ENCODE measurements at places on chromosomes 7 and 10.

- DNase-seq = no peak
These were observed 740.5 kb downstream of the REEP3 start for GRCh38 chr10:64261676-64262075.

GRCh38 chr7:133233142-133233541 is 19.7 kb upstream of the EXOC4 start:
- DNase-seq = no peak

DNA sequence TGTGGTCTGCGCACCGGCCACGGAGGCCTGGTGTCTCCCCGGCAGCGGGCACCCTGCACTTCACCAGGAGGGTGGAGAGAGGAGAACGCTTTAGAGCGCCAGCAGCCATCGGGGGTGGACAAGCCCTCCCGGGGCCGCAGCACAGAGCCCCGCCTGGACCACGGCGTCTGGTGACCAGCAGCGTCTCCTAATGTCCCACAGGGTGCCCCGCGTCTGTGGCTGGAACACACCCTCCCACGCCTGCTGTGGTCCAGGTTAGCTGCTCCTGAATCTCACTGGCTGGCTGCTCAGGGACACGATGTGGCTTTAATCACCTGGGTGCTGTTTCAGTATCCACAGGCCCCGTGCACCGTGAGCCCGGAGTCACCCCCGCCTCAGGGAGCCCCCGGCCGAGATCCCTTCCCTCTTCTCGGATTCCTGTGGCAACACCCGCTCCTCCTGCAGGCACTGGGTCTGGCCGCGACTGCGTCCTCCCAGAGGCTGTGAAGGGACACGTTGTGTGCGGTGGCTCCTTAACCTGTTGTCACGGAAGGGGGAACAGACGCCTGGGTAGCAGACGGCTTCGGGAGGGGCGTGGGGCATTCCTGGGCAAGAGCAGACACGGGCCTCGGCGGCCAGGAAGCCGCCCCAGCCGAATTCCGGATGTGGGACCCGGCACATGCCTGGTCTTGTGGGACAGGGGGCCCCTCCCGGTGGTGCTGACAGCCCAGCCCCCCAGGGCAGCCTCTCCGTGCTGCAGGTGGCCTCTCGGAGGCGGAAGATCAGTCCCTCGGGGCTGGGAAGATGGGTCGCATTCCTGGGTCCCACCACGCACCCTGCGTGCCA is 78.9 kb downstream of the FOXL3 start:
- no peak for DNase-seq

- DNase-seq = no peak
These were observed 76.6 kb downstream of the DNAJC1 start for GRCh38 chr10:21926949-21927348.

GRCh38 chr7:46257761-46258448 is 336.8 kb upstream of the IGFBP3 start:
- DNase-seq = no peak

DNA sequence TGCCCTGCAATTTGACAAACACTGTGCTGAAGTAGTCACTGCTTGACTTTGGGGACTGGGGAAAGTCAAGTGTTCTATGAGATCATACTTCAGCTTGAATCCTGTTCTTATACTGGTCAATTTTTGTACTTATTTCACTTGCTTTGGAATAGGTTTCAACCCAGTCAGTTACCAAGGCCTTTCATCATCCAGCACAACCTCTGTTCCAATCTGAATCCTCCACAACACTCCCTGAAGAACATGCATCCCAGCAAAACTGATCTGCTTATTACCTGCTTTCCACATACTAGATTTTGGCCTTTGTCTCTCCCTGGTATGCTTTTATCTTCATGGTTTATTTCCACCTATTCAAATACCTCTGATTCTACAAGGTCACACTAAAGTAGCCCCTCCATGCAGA is 29.5 kb downstream of the DPY19L1 start:
- DNase-seq = no peak

DNA sequence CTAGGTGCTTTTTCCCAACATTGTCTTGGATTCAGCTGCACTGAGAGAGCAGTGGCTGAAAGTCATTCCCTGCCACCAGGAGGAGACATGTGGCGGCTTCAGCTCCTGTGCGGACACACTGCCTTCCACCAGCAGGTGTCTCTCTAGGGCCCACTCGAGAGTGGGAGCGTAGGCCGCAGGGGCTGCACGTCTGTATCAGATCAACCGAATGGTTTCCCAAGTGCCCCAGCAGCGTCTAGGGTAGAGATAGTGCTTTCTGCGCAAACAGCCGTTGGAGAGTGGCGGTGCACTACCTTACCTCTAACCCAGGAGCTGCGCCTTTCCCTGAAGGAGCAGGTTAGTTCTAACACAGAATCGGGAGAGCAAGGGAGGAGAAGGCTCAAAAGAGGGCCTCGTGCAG is 31.7 kb downstream of the PAPOLB start:
- DNase-seq = no peak

- no peak for DNase-seq
These were observed 6.9 kb downstream of the GRB10 start for GRCh38 chr7:50775836-50776235.

DNA sequence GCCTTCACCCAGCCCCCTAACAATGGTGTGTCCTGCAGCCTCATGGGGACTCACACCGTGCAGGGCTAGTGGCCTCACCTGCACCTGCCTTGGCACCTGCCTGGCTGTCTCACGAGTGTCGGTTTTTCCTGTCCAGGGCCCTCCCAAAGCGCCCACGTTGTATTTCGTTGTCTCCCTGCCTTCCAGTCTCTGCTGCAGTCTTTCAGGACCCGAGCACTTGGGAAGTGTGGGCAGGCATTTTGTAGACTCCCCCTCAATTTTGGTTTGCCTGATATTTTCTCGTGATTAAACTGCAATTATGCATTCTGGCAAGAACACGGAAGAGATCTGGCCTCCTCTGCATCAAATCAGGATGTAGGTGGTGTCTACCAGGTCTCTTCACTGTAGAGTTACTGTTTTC is 17.9 kb downstream of the BNIP3 start:
- no peak for DNase-seq

DNA sequence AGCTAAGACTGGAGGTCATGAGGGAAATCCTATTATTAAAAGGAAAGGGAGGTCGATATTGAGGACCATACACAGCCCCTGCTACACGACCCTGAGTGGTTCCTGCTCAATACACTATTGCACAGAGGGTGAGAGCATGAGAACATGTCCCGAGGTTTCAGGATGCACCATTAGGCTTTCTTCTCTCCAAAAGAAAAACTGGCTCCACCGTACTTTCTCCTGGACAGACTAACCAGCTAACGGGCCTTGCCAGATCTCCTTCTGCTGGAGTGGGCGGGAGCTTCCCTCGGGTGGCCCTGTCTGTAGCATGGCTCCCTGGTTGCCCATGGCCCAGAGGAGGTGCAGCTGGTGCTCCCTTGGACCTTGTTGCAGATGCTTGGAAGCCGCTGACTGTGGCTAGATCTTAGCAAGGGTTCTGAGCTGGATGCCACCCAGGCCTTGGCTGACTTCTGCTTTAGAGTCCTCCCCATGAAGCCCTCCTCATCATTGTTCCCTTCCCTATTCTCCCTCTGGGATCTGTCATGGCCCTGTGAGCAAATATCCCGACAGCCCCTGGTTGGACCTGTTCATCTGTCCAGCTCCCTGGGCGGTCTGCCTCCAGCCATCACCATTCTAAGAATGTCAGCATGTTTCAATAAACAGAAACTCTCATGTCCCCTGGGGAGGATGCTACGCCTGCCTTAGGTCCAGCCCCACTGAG is 52.9 kb upstream of the SHH start:
- no peak for DNase-seq

DNA sequence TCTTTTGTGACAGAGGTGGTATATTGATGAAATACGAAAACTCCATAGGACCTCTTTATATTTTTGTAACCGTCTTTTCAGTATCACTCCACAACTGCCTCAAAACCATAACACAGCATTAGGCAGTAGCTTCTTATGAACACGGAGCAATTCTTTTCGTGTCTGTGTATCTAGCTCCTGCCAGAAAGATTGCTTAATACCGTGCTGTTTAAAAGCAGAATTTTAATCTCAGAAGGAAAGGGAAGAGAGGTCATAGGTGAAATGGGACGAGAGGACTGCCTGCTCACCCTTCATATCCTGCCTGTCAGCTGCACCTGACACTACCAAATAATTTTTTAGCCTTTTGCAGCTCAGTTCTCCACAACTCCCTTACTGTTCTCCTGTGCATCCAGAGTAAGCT is 200.7 kb downstream of the DNAH11 start:
- DNase-seq = no peak

GRCh38 chr7:104650991-104651640 is 322.7 kb downstream of the LHFPL3 start:
- DNase-seq = no peak

GRCh38 chr10:1229574-1229973 is 173.4 kb downstream of the WDR37 start:
- DNase-seq = no peak

DNA sequence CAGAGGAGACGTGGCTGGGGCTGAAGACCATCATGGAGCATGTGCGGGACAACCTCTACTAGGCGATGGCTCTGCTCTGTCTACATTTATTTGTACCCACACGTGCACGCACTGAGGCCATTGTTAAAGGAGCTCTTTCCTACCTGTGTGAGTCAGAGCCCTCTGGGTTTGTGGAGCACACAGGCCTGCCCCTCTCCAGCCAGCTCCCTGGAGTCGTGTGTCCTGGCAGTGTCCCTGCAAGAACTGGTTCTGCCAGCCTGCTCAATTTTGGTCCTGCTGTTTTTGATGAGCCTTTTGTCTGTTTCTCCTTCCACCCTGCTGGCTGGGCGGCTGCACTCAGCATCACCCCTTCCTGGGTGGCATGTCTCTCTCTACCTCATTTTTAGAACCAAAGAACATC is 22.0 kb upstream of the CPA5 start:
- DNase-seq = no peak

- no peak for DNase-seq
These were observed 2.3 kb upstream of the GIMAP8 start for GRCh38 chr7:150447966-150448788.

DNA sequence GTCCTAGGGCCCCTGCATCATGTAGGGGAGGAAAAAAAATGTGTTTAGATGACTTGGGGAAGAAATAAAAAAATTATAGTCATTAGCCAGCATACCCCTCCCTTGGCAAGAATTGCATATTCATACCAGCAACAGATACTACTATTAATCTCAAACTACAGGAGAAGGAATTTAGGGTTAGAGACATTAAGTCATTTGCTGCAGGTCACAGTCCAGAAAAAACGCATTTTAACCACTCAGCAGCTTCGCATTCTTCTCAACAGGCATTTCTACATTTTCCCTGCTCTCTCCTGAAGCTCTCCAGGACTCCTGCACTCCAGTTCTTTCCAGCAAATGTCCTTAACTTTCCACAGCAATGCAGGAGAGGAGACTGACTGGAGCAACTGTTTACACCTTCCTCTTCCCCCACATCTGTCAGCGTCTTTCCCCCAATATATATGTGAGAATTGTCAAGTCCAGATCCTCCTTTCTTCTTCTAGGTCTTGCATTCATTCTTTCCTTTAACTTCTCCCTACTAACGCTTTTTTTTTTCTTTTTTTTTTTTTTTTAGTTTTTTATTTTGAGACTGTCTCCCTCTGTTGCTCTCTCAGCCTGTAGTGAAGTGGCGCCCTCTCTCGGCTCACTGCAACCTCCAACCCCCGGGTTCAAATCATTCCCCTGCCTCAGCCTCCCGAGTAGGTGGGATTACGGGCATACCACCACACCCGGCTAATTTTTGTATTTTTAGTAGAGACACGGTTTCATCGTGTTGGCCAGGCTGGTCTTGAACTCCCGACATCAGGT is 35.6 kb downstream of the PRPS1L1 start:
- no peak for DNase-seq

- no peak for DNase-seq
These were observed 45.5 kb upstream of the GPAM start for GRCh38 chr10:112229096-112229495.

DNA sequence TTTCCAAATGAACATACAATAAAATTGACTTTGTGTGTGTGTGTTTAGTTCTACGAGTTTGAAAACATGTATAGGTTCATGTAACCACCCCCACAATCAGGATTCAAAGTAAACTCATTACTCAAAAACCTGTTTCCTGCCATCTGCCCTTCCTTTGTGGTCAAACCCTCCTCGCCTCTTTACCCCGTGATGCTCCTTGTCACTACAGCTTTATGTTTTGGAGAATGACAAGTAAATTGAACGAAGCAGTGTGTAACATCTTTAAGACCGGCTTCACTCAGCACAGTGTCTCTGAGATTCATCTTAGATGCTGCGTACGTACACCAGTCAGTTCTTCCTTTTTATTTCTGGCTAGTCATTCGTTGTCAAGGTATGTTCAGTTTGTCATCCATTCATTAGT is 54.6 kb upstream of the MKI67 start:
- no peak for DNase-seq

DNA sequence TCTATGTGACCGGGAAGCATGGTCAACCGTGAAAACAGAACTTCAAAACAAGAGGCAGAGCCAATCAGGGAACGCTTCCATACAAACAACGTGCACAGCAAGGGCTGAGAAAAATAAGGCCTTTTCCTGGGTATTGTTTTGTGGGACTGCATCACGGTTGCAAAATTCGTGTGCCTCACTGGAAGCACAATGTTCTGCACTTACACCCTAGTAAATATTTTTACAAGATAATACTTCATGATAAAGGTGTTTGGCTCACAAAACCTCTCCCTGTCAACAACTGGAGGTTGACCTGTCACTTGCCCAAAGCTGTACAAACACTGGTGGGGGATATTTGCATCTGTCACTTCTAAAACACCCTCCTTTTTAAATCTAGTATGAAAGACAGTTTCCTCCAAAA is 37.0 kb downstream of the KLF6 start:
- no peak for DNase-seq

DNA sequence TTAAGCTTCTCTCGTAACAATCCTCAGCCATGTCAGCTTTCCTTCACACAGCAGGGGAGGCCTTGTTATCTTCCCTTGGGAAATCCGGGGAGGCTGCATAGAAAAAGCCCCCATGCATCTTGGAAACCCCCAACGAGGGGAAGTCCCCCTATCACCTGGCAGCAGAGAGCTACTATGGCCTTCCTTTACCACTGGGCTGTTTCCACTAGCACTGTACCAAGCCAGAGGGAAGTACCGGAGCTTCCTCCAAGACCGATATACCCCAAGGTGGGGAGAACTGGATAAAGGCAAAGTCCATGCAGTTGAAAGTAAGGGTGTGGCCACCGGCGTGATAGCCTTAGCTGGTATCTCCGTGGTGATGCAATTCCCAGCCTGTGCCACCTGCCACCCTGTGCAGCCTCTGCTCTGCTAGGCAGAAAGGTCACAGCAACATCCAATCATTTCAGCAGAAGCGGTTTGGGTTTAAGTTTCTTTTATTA is 4.4 kb upstream of the CLIP2 start:
- no peak for DNase-seq

Data from T1000 (cell line).